ENCODE measurements at places on chromosomes 2 and 18.

- DNase-seq = no peak
Measured at GRCh38 chr2:211331736-211332135, 775.3 kb downstream of the CPS1 start.

GRCh38 chr18:39053571-39053970 is 1488.0 kb upstream of the CELF4 start:
- no peak for DNase-seq

DNA sequence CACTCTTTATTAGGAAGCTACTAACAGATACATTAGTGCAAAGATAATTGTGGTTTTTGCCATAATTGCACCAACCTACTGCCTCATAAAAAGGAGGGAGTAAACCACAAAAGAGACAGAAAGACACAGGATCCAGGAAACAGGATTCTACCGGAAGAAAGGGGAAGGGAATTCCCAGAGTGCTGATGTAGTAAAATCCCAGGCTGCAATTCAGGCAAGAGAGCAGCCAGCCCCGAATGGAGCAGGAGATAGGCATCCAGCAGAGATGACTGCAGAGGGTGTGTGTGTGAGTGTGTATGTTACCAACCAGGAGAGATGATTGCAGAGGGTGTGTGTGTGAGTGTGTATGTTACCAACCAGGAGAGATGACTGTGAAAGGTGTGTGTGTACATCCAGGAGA is 84.4 kb downstream of the KCNS3 start:
- DNase-seq = no peak

DNA sequence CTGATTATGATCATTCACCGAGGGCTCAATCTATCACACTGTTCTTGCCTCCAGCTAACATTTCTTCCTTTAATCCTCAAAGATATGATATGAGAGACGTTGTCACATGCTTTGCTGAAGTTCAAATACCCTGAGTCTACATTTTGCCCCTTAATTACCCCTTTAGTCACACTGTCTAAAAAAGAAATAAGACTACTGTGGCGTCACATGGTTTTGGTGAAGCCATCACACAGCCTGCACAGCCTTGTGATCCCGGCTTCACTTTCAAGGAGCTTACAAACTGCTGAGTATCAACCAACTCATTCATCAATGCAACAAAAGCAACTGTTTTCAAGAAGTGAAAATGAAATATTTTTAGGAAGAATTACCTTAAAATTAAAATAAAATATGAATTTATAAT is 31.9 kb upstream of the SOCS6 start:
- DNase-seq = no peak

- DNase-seq = no peak
Measured at GRCh38 chr2:2530334-2530733, 199.3 kb upstream of the MYT1L start.

DNA sequence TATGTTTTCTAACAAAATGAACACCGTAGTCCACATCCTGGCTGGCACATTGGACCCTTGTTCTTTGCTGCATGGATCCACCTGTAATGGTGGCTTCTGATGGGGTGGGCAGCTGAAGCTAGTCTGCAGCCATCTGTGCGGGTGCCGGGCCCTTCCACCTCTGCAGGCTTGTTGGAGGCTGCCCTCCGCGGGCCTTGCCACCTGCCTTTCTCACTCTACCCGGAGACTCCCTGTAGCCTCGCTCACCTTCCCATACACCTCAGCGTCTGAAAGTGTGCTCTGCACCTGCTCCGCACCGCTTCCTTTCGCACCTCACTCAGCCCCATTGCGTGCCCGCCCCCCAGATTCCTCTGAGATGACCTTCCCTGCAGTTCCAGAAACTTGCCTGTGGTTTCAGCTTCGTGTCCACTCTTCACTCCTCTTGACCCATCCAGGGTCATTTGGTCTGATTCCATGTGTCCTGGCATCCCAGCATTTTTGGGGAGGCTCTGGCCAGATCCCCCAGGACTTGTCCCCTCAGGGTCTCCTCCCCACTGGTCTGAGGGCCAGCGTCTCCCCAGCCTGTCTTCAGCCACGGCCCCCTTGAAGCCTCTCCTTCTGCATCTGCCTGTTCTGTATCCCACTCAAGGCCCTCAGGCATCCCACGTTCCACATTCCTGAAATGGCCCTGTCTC is 18.2 kb downstream of the ATG4B start:
- no peak for DNase-seq

GRCh38 chr2:100577777-100578176 is 15.0 kb downstream of the PDCL3 start:
- no peak for DNase-seq

GRCh38 chr18:3263132-3263700 is 1.3 kb downstream of the MYL12B start:
- no peak for DNase-seq

Measured in activated CD8-positive, alpha-beta memory T cell treated with anti-CD3 and anti-CD28 coated beads for 48 hours (primary cell).